ENCODE measurements at places on chromosomes 5 and 9.

GRCh38 chr9:99058964-99059921 is 45.7 kb upstream of the TGFBR1 start:
- no peak for DNase-seq

DNA sequence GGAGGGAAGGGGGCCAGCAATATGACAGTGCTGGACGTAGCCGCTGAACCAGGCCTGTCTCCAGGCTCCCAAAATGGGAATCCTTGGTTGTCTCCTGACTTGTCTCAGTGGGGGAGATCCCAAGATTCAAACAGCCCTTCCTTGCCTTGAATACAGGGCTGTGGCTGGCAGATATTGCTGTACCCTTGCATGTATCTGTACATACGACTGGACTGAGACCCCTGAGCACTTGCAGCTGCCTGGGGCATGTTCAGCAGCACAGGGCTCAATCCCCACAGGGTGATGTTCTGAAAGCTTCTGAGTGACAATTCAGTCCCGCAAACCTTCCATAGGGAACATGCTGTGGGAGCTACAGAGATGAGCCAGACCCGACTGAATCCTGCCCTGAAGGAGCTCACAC is 13.3 kb downstream of the OR13J1 start:
- DNase-seq = no peak

GRCh38 chr9:33065157-33066076 is 11.1 kb downstream of the SMU1 start:
- DNase-seq = no peak

DNA sequence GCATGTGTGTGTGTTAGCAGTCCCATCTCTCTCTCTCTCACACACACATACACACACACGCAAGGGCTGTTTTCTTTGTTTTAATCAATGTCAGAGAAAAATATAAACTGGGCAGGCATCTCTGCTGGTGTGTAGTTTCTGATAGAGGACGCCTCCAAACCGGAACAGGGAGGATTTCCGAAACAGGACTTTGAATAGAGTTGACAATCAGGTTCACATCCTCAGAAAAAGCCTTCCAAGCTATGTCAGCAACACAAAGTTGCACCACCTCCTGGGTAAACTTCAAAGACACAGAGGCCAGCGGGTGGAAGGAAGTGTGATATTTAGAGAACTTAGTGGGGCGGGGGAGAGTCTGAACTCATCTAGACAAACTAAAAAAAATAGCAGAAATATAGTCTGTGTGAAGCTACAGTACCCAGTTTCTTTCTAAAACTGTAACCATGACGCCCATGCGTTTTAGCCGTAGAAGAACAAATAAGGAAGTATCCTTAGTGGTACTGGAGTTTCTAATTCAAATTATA is 1.2 kb downstream of the ST8SIA4 start:
- DNase-seq = peak; percentile 46

DNA sequence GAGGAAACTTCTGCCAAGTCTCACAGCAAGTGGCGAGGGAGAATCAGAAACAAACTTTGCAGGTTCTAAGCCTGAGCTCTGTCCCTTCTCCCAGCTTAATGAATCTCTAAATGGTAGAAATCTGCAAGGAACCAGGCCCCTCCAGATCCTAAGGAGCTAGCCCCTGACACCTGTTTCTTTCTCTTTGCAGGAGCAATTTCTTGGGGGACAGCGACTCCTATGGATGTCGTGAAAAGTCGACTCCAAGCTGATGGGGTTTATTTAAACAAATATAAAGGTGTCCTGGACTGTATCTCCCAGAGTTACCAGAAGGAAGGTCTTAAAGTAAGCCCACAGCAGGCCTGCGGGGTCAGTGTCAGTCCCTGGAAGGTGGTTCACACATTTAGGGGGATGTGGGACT is 21.8 kb downstream of the IL9 start:
- DNase-seq = no peak

GRCh38 chr9:112757282-112757883 is 6.8 kb downstream of the SNX30 start:
- DNase-seq = no peak

DNA sequence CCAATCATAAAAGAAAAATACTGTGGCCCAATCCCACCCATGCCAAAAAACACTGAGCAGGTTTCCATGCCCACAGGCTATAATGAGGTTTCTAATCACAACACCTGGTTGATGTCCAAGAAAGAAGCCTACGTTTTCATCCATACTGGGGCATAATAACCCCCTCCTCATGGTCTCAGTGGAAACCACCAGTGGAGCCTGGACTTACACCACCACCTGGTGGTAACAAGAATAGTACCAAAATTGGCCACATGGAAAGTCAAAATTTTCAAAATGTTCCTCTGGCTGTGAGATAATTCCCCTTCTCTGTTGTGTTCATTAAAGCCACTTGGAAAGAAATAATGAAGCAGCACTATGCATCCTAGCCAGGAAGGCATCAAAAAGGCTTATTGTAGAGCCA is 687.3 kb upstream of the ST8SIA4 start:
- DNase-seq = no peak

GRCh38 chr5:112625689-112626438 is 111.8 kb upstream of the APC start:
- DNase-seq = no peak

DNA sequence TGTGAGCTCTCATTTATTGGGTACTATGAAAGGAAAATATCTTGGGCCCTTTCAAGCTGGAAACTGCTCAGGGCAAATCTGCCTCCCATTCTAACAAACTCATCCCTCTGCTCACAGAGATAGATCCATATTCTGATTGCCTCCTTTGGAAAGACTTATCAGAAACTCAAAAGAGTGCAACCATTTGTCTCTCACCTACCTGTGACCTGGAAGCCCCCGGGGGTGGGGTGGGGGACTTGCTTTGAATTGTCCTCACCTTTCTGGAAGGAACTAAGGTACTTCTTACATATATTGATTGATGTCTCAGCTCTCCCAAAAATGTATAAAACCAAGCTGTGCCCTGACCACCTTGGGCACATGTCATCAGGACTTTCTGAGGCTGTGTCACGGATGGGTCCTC is 125.3 kb downstream of the ATP10B start:
- DNase-seq = no peak

DNA sequence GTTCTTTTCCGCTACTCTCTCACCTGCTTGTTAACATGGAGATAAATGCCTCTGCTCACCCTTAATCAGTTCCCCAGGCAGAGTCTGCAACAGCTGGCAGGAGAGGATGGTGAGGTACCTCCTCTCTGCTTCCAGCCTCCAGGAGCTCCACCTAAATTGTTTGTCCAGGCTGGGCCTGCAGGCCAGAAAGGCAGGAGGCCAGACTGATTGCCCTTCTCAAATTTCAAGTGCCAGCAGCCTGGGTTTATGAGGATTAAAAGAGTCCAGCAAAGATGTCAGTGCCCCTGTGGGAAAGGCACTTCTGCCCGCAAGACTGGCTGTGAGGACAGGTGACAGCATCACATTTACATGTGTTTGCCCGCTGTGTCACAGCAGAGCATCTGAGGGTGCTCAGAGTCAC is 19.8 kb downstream of the CORO2A start:
- DNase-seq = no peak

- DNase-seq = no peak
These were observed 56.0 kb upstream of the FOXI1 start for GRCh38 chr5:170049713-170050112.

- no peak for DNase-seq
These were observed 4.2 kb upstream of the TRIM52 start for GRCh38 chr5:181265092-181265671.

- no peak for DNase-seq
These were observed 39.4 kb upstream of the GRAMD2B start for GRCh38 chr5:126383776-126384175.

DNA sequence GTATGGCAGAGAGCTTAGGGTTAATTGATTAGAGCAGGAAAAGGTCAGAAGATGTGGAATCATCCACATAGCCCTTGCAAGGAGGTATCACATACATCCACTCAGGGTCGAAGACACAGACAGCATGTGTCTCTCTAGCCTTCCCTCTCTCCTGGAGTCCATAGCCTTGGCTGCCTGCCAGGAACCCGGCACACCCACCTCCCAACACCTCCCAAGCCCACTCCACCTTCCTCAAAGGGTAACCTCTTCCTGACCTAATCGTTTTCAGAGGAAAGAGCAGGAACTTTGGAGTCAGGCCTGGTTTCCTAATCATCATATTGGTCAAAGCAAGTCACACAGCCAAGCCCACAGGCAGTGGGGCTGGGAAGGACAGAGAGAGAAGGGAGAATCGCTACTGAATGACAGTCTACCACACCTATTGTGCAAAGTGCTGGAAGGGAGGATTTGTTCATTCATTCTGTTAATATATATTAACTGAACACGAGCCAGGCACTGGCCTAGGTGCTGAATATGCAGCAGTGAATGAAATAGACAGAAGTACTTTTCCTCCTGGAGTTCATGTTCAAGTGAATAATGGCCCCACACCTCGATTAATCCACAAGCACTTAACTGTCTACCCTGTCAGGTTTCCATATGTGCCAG is 107.8 kb downstream of the KCNIP1 start:
- no peak for DNase-seq

DNA sequence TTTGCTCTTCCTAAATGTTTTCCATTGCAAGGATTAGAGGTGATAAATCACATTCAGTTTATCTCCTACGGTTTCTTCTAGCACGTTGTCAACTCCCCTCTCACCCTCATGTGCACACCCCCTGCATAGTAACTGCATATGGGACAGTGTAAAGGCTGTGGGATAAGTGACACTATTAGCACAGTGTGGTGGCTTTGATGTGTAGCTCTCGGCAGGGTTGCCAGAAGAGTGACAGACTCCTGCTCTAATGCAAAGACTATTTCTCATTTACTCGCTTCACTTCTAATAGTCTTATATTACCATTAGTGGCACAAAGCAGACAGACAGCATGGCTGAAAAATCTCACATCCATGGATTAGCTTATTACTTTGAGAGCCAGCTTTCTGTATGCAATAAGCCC is 454.6 kb downstream of the CETN3 start:
- DNase-seq = no peak

GRCh38 chr5:65103756-65104440 is 335.2 kb downstream of the CWC27 start:
- no peak for DNase-seq

DNA sequence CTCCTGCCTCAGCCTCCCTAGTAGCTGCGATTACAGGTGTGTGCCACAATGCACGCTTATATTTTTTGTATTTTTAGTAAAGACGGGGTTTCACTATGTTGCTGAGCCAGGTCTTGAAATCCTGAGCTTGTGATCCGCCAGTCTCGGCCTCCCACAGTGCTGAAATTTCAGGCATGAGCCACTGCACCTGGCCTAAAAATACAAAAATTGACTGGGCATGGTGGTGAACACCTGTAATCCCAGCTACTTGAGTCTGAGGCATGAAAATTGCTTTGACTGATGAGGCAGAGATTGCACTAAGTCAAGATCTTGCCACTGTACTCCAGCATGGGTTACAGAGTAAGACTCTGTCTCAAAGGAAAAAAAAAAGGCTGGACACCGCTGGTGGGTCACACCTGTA is 13.1 kb upstream of the DYNC2I2 start:
- DNase-seq = no peak

- DNase-seq = no peak
These were observed 111.8 kb downstream of the EFNA5 start for GRCh38 chr5:107558823-107559375.

- no peak for DNase-seq
These were observed 43.1 kb upstream of the ANKDD1B start for GRCh38 chr5:75568202-75568601.

Data from pulmonary artery endothelial cell (primary cell).